ENCODE measurements at places on chromosomes 2 and 18.
A peak's percentile ranks its signal among the peaks of the same experiment; 100 is the strongest.

GRCh38 chr2:14759082-14759481 is 126.6 kb downstream of the LRATD1 start:
- no peak for DNase-seq

DNA sequence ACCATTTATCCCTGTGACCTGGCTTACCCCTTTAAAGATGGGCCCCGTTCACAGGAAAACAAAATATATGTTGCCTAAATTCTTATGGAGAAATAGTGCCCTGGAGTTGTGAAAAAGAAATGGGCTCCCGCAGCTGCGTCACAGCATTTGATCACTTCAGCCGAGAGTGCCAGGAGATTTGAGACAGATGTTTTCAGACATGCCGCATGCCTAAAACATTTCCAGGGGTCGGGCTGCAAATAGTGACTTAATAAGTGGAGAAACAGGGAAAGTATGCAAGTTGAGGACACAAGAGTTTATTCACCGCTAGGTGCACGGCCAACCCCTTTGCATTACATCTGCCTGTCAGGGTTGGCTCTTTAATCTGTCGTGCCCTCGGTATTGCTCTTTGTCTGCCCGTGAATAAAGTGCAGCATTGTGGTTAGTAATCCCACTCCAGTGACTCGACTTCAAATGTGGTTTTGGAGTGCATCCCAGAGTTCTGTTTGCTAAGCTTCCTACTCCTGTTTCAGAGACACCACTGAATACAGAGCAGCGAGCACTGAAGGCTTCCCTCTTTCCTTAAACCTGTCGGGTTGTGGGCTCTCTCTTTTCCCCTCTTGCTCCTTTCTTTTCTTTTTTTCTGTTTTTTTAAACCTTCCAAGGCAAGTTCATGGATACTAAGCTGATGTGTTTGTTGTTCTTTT is 187.5 kb downstream of the LTBP1 start:
- no peak for DNase-seq

GRCh38 chr2:120421830-120422175 is 75.9 kb downstream of the INHBB start:
- no peak for DNase-seq

DNA sequence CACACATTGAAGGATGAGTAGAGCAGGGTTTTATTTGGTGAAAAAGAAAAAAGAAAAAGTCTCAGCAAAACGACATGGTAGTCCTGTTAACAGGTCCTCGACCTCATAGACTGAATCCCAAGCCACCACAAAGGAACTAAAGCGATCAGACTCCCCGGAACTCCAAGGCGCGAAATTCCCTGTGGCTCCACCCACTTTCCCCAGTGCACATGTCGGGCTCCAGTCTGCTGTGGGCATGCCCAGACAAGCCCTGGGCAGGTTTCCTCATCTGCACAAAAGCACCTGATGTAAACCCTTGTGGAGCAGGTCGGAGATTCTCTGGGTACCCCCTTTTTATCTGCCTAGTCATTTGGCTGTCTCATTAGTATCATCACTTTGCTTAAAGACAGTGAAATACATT is 170.7 kb upstream of the FSIP2 start:
- no peak for DNase-seq

- no peak for DNase-seq
These were observed 12.7 kb upstream of the NFU1 start for GRCh38 chr2:69449906-69450305.

DNA sequence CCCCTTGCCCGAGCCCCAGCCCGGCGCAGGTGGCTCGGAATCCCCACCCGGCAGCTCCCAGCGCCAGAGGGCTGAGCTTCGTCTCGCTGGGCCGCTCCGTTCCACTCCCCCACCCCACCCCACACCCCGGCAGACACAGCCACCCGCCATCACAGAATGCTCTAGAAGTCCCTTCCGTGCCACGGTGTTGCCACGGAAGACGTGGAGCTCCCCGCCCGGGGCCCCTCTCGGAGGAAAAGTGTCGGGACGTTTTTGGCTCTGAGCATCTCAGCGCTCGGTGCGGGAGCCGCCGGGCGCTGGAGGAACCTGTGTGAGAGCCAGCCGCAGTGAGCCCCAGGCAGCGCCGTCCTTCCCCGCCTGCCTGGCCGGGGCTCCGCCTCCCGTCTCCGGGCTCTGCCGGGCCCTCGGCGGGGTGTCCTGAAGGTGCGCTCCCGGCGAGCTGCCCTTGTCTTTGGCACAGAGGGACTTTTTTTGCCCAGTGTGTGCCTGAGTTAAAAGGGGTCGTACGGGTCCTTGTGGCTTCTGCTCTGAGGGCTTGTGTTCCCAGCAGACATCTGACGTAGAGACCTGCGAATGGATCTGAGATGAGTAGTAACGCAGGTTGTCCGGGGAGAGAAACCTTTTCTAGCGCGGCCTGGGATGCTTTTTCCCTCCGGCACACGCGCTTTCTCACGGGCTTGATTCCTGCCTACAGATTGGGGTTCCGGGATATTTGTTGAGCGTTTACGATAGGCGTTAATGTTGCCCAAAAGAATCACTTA is 1.8 kb downstream of the ZCCHC2 start:
- DNase-seq, result peak; percentile 56

- DNase-seq, result no peak
These were observed 178.1 kb downstream of the MGAT5 start for GRCh38 chr2:134431838-134432434.
